Activated CD4-positive, alpha-beta T cell treated with anti-CD3 and anti-CD28 coated beads, Interleukin-2, amount 10 ng/mL, durations not matched to agents 7 days and 5 days (primary cell): ENCODE measurements at places on chromosomes 7 and 10. TPM values are rescaled to one million over a fixed set of nuclear protein-coding genes. Genes with fewer than 3 reads are reported as not detected.

The RNF148 gene
- total RNA-seq: not detected

The GALNT17 gene
- not detected for total RNA-seq

GRCh38 chr7:140570120-140570519, 70.5 kb downstream of the DENND2A start:
- no peak overlapping the region for H3K27ac ChIP-seq
- H3K27me3 ChIP-seq: peaks cover 18% of the 10 kb centered on the region
- DNase-seq: no peak
- no peaks in the 10 kb centered on the region for H3K36me3 ChIP-seq
- no peak overlapping the region for H3K4me3 ChIP-seq

GRCh38 chr7:74101061-74101681, 17.6 kb downstream of the LIMK1 start:
- H3K4me1 ChIP-seq: no peaks in the 10 kb centered on the region
- H3K4me3 ChIP-seq: no peak overlapping the region
- no peak for DNase-seq
- H3K27me3 ChIP-seq: no peaks in the 10 kb centered on the region
- no peak overlapping the region for H3K27ac ChIP-seq

DNA sequence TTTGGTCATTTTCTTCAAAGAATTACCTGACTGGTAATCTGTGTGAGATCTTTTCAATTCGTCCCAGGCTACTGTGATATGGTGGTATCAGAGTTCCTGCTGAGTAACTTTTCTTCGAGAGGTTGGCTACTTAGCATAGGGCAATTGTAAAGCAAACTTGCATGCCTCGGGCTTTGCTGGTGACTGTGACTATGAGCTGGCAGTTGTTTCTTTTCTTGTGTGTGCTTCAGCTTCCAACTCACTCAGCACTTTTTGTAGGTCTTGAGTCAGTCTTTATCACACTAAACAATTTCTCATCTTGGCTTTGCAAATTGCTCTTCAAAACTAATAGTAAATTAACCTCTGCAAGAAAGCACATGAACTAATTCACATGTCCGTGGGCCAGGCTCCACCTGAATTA, 44.3 kb downstream of the PRR15 start:
- H3K36me3 ChIP-seq: no peaks in the 10 kb centered on the region
- no peak overlapping the region for H3K4me3 ChIP-seq
- peaks cover 7% of the 10 kb centered on the region for H3K27me3 ChIP-seq
- H3K4me1 ChIP-seq: no peaks in the 10 kb centered on the region
- H3K27ac ChIP-seq: no peak overlapping the region

- H3K36me3 ChIP-seq: no peaks in the 10 kb centered on the region
- DNase-seq: no peak
- peaks cover 2% of the 10 kb centered on the region for H3K27me3 ChIP-seq
- no peak overlapping the region for H3K27ac ChIP-seq
- H3K4me1 ChIP-seq: no peaks in the 10 kb centered on the region
These were observed 133.5 kb downstream of the C1GALT1 start for GRCh38 chr7:7315851-7316250.

DNA sequence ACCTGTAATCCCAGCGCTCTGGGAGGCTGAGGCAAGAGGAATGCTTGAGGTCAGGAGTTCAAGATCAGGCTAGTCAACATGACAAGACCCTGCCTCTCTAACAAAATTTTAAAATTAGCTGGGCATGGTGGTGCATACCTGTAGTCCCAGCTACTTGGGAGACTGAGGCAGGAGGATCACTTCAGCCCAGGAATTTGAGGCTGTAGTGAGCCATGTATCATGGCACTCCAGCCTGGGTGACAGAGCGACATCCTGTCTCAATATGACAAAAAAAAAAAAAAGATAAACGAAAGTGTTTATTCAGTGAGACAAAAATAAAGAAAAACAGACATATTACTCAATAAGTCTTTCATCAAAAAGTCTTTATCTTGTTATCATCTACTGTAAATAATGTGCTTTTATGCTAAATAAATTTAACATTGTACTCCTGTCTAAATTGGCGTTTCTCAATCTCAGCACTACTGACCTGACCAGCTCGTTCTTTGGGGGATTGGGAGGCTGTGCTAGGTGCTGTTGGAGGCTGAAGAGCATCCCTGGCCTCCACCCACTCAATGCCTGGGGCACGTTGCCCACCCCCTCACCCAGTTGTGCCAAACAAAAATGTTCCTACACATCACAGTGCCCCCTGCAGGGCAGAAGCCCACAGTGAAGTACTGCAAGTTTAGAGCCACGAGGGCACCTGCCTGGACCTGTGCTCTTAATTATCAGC, 57.7 kb downstream of the NCAPG2 start:
- H3K27ac ChIP-seq: no peak overlapping the region
- no peaks in the 10 kb centered on the region for H3K27me3 ChIP-seq
- H3K36me3 ChIP-seq: peaks cover 70% of the 10 kb centered on the region
- H3K4me3 ChIP-seq: no peak overlapping the region
